ENCODE measurements at places on chromosomes 3 and 15.

DNA sequence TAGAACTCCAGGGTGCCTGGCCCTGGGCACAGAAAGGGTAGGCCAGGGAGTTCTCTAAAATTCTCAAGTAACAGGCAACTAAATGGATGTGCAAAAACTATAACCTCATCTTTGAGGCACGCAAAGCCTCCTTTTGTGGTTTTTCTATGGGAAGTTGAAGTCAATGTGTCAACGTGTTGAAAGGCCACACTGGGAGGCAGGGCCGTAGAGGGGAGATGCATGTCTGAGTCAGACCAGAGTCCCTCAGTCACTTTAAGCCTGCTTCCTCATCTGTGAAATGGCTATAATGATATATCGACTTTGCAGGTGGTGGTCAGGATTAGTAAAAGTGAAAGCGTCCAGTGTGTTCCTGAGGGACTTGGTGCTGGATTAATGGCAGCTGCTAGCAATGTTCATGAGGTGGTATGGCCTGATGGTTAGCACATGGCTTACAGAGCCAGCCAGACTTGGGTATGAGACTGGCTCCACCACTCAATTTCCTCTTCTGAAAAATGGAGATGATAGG is 17.0 kb downstream of the TGM5 start:
- no peak for DNase-seq

- no peak for DNase-seq
Measured at GRCh38 chr3:149506965-149507364, 32.5 kb downstream of the TM4SF4 start.

DNA sequence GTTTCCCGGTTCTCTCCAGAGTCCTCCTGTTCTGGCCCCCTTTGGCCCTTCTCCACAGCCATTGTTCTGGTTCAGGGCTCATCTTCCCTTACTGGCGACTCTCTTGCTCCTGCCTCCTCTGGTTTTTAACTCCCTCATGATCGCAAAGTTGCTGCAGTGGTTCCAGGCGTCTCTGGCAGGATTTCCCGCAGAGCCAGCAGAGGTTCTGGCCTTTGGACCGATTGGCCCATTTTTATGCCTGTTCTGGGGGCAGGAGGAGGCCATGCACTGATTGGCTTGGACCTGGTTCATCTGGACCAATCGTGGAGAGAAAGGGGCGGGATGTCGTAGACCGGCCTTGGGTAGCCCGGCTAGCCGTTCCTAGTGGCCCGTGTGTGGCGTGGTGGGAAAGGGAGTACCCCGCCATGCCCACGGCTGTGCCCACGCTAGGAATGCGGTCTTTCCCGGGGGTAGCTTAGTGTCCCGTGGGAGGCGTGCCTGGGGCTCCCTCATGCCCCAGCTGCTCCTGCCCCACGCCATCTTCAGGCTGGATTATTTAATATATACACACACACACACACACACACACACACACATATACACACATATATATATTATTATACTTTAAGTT is 113.4 kb downstream of the FBLN2 start:
- DNase-seq: no peak

DNA sequence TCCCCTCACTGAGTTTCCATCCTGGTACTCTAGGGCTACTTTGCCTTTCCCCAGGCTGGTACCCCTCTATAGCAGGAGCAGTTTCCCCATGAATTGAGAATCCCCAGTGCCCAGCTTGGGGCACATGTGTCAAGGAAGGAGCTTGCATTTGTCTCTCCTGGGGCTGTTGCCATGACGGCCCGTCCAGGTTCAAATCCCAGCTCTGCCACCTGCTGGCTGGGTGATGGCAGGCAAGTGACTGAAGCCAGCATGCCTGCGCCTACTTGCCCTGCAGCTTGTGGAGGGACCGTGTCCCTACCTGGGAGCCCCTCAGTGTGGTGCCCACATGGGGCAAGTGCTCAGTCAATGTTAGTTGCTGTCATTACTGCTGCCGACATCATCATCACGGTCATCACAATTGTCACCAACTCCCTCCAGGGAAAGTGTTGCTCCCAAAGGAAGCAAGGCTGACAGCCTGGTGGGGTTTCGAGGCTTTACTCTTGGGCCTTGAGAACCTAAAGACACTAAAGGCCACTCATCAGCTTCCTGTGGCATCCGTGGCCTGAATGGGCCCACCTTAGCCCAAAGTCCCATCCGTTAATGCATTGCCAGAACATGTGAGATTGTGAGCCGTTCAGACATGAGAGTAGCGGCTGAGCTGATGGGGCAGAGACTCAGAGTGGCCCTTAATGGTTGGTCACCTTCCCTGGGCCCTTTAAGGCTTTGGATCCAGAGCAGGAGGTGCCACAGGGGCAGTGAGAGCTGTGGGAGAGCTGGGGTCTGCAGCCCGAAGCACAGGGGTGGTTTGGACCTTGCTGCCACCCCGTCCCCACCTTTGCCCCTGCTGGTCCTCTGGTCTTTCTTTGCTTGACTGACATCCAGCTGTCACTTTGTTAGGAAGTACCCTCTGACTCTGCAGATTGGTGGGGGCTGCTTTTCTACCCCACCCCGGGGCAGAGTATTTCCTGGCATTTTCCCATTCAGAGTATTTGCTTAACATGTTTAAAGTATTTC is 144.4 kb downstream of the DNAJB8 start:
- DNase-seq: peak; percentile 51

- no peak for DNase-seq
Measured at GRCh38 chr3:46280105-46280797, 38.0 kb downstream of the CCR3 start.

- DNase-seq: no peak
Measured at GRCh38 chr3:153783106-153783505, 338.1 kb upstream of the ARHGEF26 start.

DNA sequence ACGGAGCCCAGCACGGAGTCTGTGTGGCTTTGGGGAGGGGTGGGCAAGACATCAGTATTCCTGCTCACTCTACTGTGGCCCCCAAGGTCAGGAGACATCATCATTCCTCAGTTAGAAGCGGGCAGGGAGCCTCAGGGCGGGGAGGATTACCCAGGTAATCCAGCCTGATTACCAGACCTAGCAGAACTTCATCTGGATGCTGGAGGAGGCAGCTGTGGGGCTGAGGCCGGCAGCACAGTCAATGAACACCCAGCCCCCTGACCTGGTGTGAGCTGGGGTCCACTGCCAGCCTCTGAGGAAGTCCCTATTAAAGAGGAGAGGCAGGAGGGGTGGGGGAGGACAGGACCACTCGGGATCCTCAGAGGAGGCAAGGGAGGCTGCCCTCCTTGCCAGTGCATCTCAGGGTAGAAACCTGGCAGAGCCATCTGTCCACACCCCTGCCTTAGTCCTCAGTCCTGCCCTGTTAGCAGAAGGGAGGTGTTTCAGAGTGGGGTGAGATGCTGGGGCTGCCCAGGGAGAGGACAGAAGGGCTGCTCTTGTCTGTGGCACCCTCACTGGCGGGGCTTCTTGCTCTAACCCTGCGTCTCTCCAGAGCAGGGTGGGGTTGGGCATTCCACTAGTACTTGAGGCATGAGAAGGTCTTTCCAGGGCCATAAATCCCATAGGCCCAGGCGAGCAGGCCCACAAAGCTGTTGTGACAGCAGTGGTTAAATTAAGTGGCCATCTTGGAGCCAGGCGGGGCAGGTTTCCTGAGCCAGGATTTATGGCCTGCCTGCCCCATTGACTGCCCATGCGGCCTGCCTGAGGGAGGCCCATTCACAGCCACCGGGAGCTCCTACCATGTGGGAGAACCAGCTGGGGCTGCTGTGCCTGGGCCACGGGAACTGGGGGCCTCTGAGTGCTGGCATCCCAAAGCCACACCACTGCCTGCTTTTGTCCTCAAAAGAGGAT is 82.1 kb downstream of the LINGO1 start:
- no peak for DNase-seq

GRCh38 chr3:11739706-11740105 is 96.0 kb upstream of the VGLL4 start:
- no peak for DNase-seq

DNA sequence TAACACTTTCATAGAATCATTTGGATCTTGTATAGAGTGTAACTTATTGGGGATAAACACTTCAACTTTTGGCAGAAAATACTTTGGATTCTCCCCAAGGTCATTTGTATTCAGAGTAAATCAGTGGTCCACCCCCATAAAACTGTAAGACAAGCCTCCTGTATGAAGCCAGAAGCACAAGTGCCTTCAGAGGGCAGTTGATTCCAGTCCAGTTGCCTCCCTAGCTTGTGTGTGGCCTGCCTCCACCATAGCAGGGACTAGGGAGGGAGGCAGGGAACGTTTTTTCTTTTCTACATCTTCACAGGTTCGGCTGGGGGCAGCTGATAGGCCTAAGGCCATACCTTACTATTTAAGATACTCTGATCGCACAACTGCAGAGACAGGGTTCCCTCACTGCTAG is 11.6 kb downstream of the GORASP1 start:
- no peak for DNase-seq

DNA sequence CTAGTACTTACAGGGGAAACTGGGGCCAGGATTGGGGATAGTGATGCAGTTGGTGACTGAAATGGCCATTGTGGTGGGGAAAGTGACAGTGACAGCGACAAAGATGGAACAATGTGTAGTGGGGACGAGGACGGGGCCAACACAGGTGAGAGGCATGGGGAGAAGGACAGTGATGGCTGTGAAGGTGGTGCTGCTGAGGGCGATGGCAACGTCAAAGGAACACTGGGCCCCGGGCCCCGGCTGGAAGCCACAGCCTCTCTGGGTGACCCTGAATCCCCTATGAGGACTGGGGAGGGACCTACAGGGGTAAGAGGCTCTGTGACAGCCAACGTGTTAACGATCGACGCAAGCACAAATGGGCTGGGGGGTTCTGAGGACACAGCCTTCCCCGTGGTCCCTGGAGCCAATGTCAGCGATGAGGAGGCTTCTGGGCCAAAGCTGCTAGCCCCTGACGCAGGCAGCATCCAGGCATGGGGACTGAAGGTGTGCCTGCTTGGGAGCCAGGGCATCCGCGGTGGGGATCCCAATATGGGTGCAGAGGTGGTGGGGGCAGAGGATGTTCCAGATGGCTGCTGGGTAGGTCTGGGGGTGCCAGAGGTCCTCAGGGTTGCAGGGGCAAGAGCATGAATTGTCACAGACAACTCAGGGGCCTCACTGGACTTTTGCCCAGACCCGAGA is 25.2 kb upstream of the GOLGA6C start:
- no peak for DNase-seq

DNA sequence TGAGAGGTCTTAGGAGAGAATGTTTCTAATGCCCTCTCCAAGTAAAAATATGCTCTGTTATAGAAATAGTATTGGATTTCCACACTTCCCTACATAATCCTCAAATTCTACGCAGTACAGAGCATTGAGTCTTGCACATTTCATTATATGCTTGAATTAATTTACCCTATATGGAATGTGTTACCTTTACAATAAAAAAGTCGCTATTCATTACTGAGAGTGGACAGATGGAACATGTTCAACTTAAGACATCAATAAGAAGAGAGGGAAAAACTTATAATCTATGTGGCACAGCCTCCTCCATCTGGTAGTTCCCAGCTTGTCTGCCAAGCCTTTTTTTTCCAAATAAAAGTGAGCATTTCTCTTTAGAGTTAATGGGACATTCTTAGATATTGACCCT is 417.9 kb downstream of the MECOM start:
- no peak for DNase-seq

DNA sequence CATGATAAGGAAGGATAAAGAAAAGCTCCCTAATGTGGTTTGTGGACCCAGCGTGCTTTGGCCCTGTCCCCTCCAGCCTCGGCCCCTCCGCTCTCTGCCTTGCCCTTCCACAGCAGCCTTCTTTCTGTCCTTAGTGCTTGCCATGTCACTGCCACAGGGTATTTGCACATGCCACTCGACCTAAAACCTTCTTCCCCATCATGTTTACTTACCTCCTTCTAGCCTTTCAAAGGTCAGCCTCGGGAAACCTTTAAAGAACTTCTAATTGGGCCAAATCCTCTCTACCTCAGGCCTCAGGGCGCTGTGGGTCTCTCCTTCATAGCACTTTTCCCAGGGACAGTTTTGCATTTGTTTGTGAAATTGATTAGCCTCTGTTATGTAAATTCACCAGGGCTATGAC is 73.0 kb downstream of the SCN11A start:
- DNase-seq: no peak

GRCh38 chr3:13825821-13826220 is 54.0 kb downstream of the WNT7A start:
- DNase-seq: no peak

GRCh38 chr3:192884777-192885773 is 32.6 kb downstream of the MB21D2 start:
- no peak for DNase-seq

DNA sequence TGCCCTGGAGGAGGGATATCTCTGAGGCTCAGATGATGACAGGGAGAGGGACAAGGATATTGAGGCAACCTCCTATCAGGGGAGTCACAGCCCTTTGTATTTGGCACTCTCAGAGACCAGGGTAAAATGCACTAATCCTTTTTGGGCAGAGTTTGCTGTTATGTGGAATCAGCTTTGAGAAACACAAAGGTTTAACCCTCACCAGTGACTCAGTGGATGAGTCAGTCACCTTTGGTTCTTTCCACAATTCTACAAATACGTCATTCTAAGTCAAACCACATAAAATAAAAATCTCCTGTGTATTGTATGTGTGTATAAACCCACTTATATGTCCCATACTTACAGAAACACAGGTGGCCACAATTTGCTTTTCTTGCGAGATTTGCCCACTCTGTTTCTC is 5.1 kb downstream of the LSAMP start:
- DNase-seq: no peak

- DNase-seq: no peak
Measured at GRCh38 chr3:8319935-8320634, 181.5 kb upstream of the LMCD1 start.

DNA sequence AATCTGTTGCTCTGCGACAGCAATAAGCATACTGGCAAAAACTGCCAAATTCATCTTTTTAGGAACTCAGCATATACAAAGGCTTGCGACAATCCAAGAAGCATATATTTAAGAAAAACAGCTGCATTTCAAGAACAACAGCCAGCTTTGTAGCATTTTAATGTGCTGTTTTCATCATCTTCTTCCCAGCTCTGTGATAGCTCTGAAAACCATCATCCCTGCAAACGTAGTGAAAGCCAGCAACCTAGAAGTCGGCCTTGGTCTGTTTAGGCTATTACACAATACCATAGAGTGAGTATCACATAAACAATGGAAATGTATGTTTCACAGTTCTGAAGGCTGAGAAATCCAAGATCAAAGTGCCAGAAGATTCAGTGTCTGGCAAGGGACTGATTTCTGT is 187.5 kb downstream of the NAALADL2 start:
- DNase-seq: no peak

- peak; percentile 64 for DNase-seq
Measured at GRCh38 chr3:15331606-15332404, 581 bp downstream of the SH3BP5 start.

- DNase-seq: no peak
Measured at GRCh38 chr15:75136118-75136517, 65.6 kb upstream of the C15orf39 start.

DNA sequence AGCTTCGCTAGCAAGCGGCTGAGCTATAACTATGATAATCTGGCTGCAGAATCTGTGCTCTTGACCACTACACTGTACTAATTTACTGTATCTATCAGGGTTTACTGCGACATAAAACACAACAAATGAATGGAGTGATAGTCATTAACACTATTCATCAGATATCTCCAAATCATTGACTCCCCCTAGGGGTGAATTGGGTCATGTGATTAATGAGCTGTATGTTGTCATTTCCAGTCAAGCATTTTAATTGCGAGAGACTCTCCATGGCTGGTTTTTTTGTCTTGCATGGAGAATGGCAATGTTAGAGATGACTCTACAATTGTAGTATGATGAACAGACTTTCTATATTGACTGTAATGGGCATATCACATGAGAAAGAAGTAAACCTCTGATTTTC is 10.5 kb upstream of the TM4SF18 start:
- no peak for DNase-seq

GRCh38 chr3:14810070-14810791 is 8.5 kb upstream of the FGD5 start:
- no peak for DNase-seq

GRCh38 chr15:53218666-53219580 is 428.8 kb upstream of the ONECUT1 start:
- DNase-seq: no peak
